ENCODE measurements at places on chromosomes 7 and 10.
A peak's percentile ranks its signal among the peaks of the same experiment; 100 is the strongest.

- DNase-seq: no peak
These were observed 776.1 kb downstream of the MAGI2 start for GRCh38 chr7:78677391-78677790.

DNA sequence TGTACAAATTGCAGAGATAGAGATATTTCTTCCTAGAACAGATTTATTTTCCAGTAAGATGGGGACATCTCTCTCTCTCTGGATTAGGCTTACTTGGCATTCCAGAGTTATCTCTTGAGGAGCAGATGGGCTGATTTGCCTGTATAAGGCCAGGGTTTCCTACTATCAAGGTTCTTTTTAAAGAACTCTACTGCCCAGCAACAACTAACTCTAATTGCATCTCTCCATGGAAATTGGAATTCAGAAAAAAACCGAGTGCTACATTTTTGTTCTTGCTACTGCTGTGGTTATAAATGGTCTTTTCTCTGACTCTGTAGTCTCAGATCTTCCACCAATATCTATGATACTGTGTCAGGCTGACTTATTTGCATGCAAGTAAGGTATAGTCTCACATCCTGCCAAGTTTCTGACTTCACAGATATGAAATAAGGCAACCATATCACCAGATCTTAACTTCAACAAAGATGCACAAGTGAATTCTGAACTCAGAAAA, 161.1 kb downstream of the CRPPA start:
- DNase-seq: no peak

DNA sequence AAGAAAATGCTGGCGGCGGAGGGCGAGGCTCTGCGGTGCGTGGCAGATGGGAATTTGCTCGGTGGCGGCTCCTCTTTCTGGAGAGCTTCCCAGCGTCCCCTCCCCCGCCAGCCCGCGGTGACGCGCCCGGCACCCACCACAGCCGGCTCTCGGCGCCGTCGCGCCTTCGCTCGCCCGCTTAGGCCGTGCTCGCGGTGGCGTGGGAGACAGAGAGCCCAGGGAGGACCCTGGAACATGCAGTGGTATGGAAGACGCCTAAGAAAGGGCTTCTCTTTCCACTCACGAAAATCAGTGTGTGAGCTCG, 576 bp upstream of the CSGALNACT2 start:
- no peak for DNase-seq

GRCh38 chr10:126349101-126349500, 39.2 kb downstream of the ADAM12 start:
- DNase-seq: no peak

DNA sequence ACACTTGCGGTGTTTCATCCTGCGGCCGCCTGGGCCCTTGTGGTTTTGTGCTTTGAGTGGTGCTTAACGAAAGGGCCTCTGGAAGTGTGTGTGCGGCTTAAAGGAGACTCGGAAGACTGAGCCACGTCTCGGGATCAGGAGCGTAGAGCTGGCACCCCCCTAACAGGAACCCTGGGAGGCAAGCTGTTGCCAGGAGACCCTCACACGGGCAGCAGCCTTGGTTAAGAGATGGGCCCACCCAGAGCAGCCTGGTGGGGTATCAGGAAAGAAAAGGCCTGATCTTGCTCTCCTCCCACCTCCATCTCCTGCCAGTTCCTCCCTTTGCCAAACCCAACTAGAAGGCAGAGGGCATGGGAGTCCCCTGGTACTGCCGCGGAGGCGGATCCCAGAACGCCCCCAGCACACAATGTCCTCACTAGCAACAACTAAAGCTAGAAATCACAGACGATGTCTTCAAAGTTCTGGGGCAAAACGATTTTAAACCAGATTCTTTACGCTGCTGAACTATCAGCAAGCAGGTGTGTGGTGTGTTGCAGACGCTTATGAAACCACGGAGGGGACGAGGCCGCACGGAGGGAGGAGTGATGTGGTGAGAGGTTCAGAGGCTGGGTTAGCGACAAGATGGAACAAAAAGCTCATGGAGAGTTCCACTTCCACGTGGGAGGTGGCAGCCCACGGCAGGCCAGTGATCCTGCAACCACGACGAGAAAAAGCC, 67.0 kb upstream of the INPP5A start:
- DNase-seq: no peak

DNA sequence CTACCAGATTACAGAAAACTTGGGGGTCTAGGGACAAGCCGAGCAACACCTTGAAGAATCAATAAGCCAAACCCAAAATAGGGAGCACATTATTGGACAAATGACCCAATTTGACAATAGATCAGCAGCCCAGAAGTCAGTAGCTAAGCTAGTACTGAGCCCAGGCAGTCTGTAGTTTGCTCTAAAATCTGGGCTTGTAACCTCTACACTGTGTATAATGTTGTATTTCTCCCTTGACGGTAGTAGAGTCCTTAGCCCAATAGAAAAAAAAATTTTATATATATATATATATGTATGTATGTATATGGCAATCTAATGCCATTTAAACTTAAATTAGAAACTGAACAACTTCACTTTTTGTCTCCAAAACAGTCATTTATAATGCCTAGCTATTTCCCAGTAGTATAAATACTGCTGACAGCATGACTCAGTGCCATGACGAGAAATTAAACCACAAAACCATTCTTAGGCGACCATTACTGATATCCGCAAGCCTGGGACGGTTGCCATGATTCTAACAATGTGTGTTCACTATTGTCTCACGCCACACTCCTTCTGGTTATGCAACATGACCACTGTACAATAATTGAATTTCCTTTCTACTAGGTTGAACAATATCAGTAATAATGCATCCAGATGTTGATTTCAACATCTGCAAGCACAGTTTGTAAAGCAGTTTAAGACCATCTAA, 110.5 kb downstream of the IPMK start:
- DNase-seq: no peak

DNA sequence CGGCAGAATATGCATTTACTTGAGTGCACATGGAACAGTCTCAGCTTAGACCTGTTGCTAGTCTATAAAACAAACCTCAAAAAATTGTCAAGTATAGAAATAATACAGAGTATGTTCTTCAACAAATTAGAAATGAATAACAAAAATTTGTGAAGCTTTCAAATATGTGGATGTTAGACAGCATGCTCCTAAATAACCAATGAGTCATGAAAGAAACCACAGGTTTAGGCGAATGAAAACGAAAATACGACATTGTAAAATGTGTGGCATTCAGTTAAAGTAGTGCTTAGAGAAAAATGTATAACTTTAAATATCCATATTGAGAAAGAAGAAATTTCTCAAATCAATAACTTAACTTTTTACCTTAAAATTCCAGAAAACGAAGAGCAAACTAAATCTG, 760.0 kb upstream of the SORCS1 start:
- no peak for DNase-seq

DNA sequence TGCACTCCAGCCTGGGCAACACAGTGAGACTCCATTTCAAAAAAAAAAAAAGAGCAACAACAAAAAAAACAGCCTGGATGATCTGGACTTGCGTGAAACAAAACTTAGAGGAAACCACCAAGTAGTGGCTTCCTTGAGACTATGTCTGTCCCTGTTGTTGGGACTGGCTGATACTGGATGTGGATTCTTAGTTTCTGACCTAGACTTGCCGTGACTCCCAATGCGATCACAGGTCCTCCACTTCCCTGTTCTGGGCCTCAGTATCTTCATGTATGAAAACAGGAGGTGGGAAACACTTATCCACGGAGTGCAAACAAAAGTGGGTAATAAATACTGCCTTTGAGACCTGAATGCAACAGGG, 125.7 kb downstream of the PRPF18 start:
- no peak for DNase-seq

GRCh38 chr7:112410092-112410491, 40.2 kb upstream of the IFRD1 start:
- DNase-seq: no peak

GRCh38 chr7:157271315-157271990, 65.4 kb upstream of the DNAJB6 start:
- DNase-seq: no peak

DNA sequence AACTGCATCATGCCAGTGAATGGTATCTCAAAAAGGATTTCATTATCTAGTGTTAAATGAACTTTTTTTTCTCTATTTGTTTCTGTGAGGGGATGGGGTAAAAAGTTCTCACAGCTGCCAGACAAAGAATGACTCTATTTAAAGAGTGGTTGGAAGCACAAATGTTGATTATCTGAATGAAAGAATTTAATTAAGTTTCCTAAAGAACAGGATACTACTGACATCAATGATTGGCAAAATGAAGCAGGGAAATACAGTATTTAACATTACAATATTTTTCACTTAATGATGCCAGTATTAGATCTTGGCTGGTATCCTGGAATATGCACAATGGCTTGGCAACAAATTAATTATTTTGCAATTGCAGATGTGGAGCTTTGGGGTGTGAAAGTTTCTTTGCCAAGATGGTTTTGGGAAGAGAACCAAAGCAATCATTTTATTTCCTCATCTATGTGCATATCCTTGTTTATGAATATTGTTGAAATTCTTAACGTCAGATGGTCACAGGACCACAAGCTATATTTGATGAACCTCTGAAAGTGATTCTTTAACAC, 336.8 kb downstream of the ARL4A start:
- DNase-seq: no peak

DNA sequence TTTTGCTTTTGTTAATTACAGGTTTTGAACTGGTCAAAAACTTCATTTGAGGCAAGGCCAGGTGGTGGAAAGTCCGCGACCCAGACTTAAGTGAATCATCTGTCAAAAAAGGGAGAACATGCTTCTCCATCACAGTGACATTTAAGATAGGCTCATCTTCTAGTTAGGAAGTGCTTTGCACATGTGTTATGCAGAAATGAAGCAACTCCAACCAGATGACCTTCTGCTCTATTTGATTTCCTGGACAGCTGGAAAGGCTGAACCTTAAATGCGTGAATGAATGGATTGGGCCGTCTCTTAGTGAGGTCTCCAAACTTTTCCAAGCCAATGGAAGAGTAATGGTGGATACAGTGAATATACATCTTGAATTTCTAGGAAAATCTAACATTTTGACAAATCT, 101.6 kb upstream of the FAM13C start:
- no peak for DNase-seq

DNA sequence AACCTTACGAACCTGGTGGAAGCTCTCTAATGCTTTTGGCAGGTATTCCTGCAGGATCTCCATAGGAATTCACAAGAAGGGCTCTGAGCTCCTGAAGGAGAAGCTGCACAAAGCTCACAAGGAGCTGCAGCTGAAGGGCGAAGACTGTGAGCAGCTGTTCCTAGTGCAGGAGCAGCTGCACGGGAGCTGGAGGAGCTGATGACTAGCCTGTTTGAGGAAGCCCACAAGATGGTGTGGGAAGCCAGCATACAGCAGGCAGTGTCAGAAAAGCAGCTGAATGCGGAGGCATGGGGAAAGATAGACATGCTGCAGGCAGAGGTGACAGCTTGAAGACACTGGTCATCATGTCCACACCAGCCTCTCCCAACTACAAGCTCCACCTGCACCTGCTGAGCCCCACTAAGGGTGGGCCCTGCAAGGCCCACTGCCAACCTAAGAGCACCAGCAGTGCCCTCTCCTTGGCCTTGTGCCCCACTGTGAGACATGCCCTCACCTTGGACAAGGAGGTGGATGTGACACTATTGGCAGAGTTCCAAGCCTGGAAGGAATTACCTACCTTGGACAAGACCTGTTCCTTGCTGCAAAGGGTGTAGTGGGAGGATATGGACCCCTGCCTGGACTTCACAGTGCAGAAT, 250.6 kb downstream of the BBS9 start:
- no peak for DNase-seq

- DNase-seq: no peak
These were observed 55.3 kb downstream of the SLC25A13 start for GRCh38 chr7:96266580-96266979.

DNA sequence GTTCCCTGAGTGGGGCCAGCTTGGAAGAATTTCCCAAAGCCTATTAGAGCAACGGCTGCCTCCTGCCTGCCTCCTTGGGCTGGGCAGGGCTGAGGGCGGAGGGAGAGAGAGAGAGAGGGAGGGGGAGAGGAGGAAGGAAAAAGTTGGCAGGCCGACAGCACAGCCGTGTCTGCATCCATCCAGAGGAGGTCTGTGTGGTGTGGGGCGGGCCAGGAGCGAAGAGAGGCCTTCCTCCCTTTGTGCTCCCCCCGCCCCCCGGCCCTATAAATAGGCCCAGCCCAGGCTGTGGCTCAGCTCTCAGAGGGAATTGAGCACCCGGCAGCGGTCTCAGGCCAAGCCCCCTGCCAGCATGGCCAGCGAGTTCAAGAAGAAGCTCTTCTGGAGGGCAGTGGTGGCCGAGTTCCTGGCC, at the start of gene AQP1:
AQP1 (plus strand) TSS at position 293 of the 409 bp plus-strand sequence; CDS start at position 350, 57 bp downstream.
- no peak for DNase-seq

GRCh38 chr10:75466886-75467285, 35.5 kb downstream of the LRMDA start:
- DNase-seq: peak; percentile 67

GRCh38 chr7:81120803-81121202, 202.0 kb upstream of the SEMA3C start:
- no peak for DNase-seq

- DNase-seq: no peak
These were observed 8.3 kb downstream of the CXCL12 start for GRCh38 chr10:44376472-44377099.

- DNase-seq: no peak
These were observed 8.8 kb downstream of the ACSL5 start for GRCh38 chr10:112382515-112383235.
